ENCODE measurements at places on chromosomes 7 and 10.

DNA sequence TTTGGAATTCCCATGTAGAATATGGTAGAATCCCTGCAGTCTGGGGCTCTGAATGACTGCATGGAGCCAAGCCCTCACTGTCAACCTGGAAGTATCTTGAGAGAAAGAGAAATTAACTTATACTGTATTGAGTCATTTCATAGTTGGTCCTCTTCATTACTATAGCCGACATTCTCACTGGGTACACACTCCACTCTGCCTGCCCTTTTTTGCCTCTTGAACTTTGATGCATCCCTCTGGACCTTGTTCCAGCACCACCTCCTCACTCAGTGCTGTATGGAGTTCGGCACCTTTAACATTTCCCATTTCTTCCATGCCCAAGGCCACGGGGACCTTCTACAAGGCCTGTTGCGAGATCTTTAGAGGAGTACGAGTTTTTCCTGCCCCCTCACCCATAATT, 4.6 kb upstream of the ARHGAP22 start:
- DNase-seq = no peak

DNA sequence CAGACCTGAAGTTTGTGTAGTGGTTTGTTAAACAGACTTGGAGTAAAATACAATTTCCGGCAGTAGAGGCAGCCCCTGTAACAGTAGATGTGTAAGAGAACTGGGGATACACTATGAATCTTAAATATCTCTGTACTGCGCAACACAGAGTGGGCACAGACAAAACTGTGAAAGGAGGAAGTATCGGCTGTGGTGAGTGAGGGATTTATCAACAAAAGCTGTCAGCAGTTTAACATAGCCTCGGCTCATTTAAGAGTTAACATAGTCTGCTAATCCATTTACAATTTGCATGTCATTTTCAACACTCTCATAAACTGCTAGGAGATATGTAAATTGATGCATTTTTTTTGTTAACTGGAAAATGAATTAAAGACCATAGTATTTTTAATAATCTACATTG, 225.2 kb downstream of the ZWINT start:
- no peak for DNase-seq

- DNase-seq = no peak
Observed at GRCh38 chr7:122686360-122686878, 12.5 kb downstream of the RNF133 start.

DNA sequence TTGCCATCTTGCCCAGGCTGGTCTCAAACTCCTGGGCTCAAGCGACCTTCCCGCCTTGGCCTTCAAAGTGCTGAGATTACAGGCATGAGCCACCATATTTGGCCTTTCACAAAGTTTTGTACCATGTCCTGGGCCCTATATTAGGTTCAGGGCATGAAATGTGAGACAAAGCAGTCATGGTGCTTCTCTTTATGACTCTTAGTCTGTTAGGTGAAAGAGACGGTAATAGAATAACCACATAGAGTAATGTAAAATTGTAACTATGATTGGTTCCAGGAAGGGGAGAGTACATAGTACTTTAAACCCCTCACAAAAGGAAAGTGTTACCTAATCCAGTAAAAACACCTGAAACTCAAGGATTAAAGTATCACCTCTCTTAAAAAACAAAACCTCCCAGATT, 144.7 kb downstream of the SPAG6 start:
- DNase-seq = no peak

DNA sequence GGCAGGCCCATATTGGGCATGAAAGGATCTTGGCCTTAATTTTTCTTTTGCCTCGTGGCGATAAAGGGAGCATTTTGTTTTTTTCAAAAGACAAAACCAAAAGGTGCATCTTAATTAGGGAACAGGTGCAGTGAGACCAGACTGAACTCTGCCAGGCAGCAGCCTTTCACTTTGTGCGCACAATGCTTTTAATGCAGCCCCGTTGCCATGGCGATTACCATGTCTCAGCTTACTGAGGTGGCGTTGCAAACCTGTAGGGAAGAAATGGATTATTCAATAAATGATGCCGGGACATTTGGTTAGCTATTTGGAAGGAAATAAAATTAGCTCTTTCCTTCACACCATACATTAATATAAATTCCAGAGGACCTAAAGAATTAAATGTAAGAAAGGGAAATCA, 61.9 kb downstream of the MYL10 start:
- DNase-seq = no peak

- DNase-seq = no peak
Observed at GRCh38 chr7:7720750-7721621, 2.6 kb upstream of the RPA3 start.

GRCh38 chr7:51366930-51367613, 50.5 kb upstream of the COBL start:
- no peak for DNase-seq

DNA sequence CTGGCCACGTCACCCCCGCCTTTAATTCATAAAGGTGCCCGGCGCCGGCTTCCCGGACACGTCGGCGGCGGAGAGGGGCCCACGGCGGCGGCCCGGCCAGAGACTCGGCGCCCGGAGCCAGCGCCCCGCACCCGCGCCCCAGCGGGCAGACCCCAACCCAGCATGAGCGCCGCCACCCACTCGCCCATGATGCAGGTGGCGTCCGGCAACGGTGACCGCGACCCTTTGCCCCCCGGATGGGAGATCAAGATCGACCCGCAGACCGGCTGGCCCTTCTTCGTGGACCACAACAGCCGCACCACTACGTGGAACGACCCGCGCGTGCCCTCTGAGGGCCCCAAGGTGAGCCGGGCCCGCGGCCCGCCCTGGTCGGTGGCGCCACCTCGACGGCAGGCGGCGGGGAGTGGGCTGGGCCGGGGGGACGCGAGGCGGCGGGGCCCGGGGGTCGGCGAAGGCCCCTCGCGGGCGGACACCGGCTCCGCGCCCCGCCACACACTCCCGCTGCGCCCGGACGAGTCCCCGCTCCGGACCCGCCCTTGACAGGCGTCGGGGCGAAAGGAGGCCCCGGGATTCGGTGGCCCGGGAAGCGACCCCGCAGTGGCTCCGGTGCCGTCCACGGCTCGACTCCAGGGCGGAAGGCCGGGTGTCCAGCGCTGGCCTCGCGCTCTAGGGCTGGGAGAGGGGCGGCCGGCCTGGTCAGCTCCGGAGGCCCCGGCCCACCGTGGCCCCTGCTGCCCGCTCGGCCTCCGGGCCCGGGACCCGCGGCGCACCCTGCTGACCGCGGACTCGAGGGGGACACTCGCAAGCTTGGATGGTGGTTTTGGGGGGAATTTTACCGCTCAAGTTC, 557 bp downstream of the BAG3 start:
- DNase-seq = no peak

DNA sequence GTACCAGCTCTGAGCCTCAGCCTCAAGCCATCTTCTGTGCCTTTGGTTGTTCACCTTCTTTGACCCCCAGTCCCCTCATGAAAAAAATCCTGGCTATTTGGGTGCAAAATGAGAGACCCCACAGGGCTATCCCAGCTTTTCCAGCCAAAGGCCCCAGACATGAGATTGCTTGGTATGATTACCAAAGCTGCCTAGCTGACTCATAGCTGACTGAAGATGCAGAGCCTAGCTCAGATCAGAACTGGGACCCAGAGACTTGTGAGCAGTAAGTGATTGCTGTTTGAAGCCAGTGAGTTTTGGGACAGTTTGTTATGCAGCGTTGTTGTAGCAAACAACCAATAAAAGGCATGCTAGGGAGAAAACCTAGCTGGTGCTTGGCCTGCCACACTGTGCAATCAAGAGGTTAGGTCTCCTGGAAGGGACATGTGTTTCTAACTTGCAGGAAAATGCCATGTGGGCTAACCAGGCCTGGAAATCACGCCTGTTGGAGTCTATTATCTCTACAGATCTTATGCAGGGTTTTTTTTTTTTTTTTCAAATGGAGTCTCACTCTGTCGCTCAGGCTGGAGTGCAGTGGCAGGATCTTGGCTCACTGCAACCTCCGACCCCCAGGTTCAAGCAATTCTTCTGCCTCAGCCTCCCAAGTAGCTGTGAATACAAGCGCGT, 48.0 kb upstream of the DAGLB start:
- DNase-seq = no peak

GRCh38 chr10:35542303-35542702, 62.8 kb upstream of the GJD4 start:
- DNase-seq = no peak

GRCh38 chr7:2713978-2714377, 26.0 kb downstream of the AMZ1 start:
- DNase-seq = no peak

- no peak for DNase-seq
Observed at GRCh38 chr7:85895835-85896234, 709.0 kb upstream of the SEMA3D start.

DNA sequence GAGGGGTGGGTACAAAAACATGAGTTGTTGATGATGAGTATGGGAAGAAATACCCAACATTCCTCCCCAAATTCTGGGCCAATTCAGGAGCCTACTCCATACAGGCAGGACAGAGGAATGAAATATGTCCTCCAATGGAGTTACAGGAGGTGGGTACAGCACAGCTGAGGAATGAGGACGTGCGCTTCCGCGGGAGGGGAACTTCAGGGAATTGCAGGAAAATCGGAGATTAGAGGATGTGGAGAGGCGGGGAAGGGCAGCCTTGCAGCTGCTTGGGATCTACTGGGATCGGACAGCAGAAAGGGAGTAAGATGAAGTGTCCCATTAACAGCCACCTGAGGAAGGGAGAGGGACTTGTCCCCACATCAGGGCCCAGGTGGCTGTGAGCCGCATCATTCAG, 50.2 kb downstream of the PDIA4 start:
- no peak for DNase-seq

DNA sequence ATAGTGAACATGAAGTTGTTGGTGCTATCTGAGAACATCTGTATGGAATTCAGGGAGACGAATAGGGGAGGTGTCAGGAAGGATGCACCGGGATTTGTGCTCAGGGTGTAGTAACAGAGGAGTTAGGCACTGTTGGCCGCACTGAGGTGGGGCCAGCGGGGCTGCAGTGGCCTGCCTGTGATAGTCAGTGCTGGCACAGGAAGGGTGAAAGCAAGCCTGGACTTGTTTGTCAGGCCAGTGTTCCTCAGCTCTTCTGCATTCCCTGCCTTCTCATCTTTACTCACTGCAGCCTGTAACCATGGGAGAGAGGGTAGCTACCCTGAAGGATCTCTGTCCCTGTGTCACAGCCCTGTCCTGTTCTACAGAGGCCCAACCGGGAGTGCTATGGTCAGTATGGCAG, 81.3 kb downstream of the SH2D4B start:
- DNase-seq = no peak

GRCh38 chr10:486666-487322, 202.7 kb downstream of the DIP2C start:
- DNase-seq = no peak

GRCh38 chr7:82530361-82530760, 86.8 kb upstream of the CACNA2D1 start:
- no peak for DNase-seq

DNA sequence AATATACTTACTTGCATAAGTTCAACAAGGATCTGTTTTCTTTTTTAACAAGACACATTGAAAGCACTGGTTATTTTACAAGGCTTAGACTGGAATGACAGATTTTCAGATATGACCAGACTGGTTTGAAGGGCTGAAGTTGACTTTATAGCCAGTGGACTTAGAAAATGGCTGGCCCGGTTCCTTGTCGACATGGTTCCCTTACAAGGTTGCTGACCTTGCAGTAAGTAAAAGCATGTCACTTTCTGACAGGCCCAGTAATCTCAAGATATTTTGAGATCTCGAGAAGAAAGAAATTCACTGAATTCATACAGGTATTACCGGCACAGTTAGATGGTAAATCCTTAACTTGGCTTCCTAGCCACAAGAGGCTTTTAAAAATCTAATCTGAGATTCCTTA, 136.5 kb downstream of the COBL start:
- DNase-seq = no peak

DNA sequence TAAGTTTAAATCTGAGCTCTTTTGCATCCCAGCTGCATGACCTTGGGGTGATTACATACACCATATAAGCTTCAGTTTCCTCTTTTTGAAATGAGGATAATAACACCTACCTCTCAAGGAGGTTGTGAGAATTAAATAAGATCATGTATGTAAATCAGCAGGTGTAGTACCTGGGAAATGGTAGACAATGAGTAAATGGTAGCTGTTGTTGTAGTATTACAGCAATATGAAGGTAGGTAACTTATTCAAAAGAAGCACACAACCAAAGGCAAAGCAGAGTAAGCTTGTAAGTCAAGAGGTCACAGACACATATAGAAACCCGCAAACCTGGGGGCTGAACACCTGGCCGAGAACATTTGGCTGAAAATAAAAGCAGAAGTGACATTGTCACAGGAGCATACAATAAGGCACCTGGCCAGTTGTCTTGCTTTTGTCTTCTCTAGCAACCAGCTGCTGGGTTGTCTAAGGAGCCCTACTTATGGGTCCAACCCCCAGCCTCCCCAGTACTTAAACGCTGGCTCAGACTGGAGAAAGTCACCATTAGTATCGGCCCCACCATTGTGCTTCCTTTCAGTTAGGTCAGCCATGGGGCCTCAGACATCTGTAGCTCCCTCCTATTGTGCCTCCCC, 203.6 kb upstream of the MKLN1 start:
- no peak for DNase-seq

- no peak for DNase-seq
Observed at GRCh38 chr7:130943336-130943901, 209.4 kb upstream of the KLF14 start.

- no peak for DNase-seq
Observed at GRCh38 chr7:24042028-24042427, 242.0 kb upstream of the NPY start.

DNA sequence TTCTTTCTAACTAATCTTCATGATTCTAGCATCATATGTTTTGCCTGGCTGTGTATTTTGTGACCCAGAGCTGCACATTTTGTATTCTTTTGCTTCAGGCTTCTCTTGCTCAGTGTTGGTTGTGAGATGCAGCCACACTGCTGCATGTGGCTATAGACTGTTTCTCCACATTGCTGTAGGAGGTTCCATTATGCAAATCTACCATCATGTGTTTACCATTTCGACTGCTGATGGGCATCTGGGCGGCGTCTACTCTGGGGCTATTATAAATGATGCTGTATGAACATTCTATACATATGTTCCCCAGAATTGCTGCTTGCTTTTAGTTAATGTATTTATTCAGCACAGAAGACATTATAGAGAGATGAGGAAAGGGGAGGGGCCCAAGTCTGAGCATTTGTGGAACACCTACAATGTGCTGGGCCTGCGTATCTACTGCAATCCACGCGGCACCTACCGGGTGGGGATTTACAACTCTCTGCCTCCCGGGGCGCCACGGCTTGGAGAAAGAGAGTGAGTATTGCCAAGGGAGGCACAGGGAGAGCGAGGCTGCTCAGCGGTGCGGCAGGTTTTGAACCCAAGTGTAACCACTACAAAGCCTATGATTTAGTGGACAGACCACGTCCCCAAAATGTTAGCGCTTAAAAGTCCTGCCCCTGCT, 172.5 kb downstream of the PRKAG2 start:
- DNase-seq = no peak

DNA sequence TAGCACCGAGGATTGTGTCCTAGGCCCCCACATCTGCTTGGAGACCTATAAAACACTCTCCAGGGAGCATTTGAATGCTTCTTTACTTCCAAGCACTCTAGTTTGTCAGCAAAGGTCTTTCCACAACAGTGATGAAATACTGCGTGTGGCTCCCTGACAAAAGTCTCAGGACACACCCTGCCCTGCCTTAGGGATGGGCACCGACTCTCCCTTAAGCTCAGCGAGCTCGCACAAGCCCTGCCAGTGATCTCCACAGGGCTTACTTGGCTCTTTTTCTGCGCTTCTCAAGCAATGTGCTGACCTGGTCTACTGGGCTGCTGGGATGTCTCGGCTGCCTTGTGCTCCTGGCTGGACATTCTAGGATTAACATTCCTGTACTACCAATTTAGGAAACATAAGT, 84.3 kb upstream of the MPP7 start:
- DNase-seq = no peak

Data from stimulated activated CD8-positive, alpha-beta memory T cell treated with anti-CD3 and anti-CD28 coated beads, Interleukin-2, amount 100 ng/mL, for 48 hours (primary cell).